ENCODE measurements at places on chromosomes 5 and 9.
A peak's percentile ranks its signal among the peaks of the same experiment; 100 is the strongest.

- no peak for DNase-seq
These were observed 182.5 kb downstream of the PSAT1 start for GRCh38 chr9:78479441-78479840.

- DNase-seq, result no peak
These were observed 190.8 kb upstream of the SEMA6A start for GRCh38 chr5:116765441-116765840.

GRCh38 chr9:127049581-127049980 is 72.9 kb downstream of the ANGPTL2 start:
- DNase-seq, result no peak

GRCh38 chr9:137968235-137968634 is 90.7 kb downstream of the CACNA1B start:
- no peak for DNase-seq

DNA sequence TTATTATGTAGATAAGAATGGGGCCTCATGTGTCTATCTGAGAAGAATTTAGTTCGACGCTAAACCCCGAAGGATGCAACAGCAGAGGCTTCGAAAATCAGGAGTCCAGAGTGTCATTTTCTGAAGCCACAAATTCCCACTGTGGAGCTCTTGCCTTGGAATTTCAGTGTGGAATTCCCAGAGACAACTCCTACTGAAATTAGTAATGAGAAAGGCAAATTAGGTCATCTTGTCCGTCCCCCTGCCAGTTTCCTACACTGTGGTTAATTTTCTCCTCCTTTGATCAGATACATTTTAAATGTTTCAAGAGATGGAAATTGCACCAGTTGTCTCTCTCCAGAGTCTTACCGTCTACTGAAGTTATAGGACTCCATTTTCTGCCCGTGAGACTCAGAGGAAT is 633.6 kb downstream of the BNC2 start:
- DNase-seq, result no peak

DNA sequence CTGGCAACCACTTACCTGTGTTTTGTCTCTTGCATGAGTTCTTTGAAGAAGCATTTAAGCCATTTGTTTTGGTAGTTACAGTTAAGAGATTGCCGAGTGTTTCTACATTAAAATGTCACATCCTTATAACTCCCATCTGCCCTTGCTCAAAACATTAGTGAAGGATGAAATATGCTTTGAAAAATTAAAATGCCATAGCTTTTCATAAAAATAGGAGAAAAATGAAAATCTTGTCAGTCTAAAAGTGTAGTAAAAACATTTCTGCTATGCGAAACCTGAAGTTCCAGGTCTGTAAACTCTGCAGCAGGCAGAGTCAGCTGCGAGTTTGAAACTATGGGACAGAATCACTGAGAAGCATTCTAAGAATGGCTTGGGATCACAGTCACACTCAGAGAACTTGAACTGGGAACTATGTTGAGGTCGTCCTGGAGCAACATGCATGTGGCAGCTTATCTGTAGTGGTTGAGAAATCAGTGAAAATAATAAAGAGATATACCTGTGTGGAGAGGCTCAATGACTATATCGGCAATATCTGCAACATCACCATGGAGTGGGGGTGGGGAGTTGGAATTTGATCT is 67.4 kb downstream of the RASGRF2 start:
- DNase-seq, result no peak

DNA sequence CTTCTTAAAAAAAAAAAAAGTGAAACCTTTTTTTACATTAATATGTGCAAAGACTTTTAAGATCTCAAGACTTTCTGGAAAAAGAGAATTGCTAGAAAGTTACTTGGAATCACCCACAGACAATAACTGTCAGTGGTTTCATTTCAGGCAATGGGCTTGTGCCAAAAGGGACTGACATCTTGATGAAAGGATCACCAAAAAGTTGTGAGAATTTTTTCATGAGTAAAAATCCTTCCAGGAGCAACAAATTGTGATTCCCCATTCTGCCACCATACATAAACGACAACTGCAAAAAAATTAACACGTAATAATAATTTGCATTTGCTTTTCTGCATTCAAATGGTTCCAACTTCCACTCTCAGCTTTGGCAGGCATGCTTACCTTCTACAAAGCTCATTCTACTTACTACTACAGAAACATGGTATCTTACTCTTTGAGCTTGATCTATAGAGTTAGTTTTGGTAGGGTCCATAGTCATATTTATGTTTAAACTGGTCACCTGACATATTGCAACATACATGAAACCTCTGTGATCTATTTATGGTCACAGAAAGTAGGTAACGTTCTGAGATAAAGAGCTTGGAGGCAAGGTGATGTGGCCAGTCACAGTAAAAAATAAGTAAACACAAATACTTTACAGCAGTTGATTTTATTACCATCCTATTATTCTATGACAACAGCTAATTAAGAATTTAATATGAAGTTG is 3.0 kb downstream of the NREP start:
- DNase-seq, result peak; percentile 17

GRCh38 chr5:68478301-68479095 is 262.9 kb downstream of the PIK3R1 start:
- DNase-seq, result no peak

DNA sequence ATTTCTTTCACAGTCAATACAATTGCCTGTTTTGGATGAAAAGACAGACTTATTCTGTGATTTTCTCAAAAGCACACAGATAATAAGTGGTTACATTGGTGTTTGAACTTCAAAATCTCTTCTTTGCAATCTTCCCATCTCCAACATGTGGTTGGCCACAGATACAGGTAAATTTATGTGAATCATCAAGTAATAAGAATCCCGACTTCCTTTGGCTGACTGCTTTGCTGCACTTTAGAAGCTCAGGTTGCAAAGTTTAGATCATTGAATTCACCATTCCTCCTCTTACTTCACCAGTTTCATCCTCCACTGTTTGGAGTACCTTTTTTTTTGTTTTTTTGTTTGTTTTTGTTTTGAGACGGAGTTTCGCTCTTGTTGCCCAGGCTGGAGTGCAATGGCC is 56.5 kb upstream of the ADRB2 start:
- no peak for DNase-seq

DNA sequence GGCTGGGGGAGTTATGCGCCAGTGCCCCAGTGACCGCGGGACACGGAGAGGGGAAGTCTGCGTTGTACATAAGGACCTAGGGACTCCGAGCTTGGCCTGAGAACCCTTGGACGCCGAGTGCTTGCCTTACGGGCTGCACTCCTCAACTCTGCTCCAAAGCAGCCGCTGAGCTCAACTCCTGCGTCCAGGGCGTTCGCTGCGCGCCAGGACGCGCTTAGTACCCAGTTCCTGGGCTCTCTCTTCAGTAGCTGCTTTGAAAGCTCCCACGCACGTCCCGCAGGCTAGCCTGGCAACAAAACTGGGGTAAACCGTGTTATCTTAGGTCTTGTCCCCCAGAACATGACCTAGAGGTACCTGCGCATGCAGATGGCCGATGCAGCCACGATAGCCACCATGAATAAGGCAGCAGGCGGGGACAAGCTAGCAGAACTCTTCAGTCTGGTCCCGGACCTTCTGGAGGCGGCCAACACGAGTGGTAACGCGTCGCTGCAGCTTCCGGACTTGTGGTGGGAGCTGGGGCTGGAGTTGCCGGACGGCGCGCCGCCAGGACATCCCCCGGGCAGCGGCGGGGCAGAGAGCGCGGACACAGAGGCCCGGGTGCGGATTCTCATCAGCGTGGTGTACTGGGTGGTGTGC is at the start of gene RXFP3:
TSS of gene RXFP3 (plus strand) at position 6 of the 636 bp plus-strand sequence. CDS start at position 361, 355 bp downstream.
- DNase-seq, result no peak

GRCh38 chr9:126945682-126946081 is 31.1 kb downstream of the RALGPS1 start:
- no peak for DNase-seq

- no peak for DNase-seq
These were observed 69.5 kb downstream of the RETREG1 start for GRCh38 chr5:16547200-16547842.

- DNase-seq, result no peak
These were observed 4.9 kb downstream of the HINT1 start for GRCh38 chr5:131160134-131160533.

- no peak for DNase-seq
These were observed 32.3 kb upstream of the CDK5RAP2 start for GRCh38 chr9:120612218-120612617.

- DNase-seq, result no peak
These were observed 2.9 kb downstream of the NR2F1-AS1 start for GRCh38 chr5:93577854-93578812.

- DNase-seq, result no peak
These were observed 1.1 kb downstream of the ALDH1A1 start for GRCh38 chr9:72951520-72952380.

DNA sequence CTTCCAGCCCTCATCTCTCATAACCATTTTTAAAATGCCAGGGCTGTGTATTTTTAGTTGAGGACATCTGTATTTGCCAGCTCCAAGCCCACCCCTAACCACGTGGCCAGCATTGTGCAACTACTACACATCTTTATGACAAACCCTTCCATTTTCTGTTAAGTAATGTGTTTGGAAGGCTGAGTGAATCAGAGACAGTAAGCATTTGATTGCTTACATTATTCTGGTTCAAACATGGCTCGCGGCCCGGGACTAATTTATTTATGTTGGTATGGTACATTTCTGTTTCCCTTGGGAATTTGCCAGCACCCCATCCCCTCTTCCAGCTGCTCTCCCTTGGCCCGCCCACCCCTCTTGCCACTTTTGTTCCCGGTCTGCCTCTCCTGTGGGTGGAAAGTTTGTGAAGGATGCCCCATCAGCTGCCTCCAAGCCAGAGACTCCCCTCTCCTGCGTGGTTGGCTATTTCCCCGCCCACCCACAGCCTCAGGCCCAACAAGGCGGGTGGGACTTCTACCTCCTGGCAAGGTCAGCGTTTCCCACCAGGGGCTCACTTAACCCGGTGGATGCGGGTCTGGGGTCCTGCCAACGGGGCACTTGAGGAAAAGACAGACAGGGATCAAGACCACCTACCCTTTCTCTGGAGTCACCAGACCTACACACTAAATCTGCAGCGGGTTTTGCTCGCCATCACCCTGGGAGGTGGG is 162.2 kb downstream of the HSD17B3 start:
- no peak for DNase-seq

GRCh38 chr5:16740811-16741392 is 124.1 kb upstream of the RETREG1 start:
- no peak for DNase-seq

- DNase-seq, result peak; percentile 60
These were observed 1.4 kb downstream of the KIF20A start for GRCh38 chr5:138180183-138180782.

GRCh38 chr9:105854783-105855724 is 160.7 kb downstream of the TMEM38B start:
- DNase-seq, result no peak

DNA sequence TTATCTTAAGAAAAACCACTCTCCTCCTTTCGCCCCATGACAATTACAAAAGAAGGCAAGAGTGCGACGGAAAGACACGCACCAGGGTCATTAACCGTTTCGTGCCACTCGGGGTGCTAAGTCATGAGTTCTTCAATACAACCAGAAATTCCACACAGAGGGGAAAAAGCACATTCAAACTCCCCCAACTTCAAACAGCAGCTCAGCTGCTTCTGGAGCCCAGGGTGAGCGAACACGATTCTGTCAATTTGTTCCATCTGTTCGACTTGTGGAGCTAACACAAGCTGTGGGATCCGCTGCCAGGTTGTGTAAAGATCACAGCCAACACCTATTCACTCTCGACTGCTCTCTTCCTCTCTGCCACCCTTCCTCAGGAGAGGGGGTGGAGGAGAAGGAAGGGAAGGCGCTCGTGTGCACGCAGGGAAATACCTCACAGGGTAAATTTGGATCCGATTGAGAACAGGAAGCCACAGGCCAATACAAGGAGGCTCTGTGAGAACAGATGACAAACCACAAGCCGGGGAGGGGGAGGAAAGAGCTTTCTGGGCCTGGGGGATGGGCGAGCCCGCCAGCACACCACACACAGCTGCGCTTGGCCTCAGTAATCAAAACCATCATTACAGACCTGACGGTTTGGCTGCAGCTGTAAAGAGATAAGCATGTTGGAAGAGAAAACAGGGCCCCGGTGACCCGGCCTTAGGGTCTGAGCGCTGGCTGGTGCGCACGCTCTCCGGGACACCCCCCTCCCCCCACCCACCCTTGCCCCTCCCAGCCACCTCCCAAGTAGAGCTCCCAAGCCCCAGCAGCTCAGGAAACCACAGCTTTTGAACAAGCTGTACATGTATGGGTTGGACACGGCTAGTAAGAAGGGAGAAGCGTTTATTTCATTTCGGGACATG is 54.3 kb downstream of the PTCH1 start:
- peak; percentile 84 for DNase-seq

GRCh38 chr5:134127376-134127861 is 12.9 kb downstream of the TCF7 start:
- DNase-seq, result no peak

GRCh38 chr5:111135946-111136345 is 43.8 kb downstream of the WDR36 start:
- DNase-seq, result no peak

DNA sequence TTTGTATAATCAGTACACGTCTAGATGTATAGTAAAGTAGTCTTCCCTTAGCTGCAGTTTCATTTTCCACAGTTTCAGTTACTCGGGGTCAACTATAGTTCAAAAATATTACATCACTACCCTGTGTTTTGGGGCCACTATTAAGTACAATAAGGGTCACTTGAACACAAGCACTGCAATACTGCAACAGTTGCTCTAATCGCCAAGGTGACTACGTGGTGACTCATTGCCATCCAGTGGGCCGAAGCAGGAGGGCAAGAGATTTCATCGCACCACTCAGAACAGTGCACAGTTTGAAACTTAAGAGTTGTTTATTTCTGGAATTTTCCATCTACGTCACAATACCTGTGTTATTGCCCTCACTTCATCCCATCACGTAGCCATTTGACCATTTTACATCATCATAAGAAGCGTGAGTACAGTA is at the start of gene ARL14EPL:
TSS of gene ARL14EPL (plus strand) at position 379 of the 424 bp plus-strand sequence. CDS start 18,994 bp downstream, outside the sequence.
- DNase-seq, result no peak

- DNase-seq, result no peak
These were observed 153.1 kb upstream of the OTULINL start for GRCh38 chr5:14428302-14429081.

GRCh38 chr9:101376111-101376848 is 8.5 kb downstream of the BAAT start:
- DNase-seq, result no peak

- DNase-seq, result no peak
These were observed 18.0 kb downstream of the OTULINL start for GRCh38 chr5:14599476-14600127.

GRCh38 chr5:142719836-142720370 is 34.0 kb upstream of the FGF1 start:
- DNase-seq, result no peak

DNA sequence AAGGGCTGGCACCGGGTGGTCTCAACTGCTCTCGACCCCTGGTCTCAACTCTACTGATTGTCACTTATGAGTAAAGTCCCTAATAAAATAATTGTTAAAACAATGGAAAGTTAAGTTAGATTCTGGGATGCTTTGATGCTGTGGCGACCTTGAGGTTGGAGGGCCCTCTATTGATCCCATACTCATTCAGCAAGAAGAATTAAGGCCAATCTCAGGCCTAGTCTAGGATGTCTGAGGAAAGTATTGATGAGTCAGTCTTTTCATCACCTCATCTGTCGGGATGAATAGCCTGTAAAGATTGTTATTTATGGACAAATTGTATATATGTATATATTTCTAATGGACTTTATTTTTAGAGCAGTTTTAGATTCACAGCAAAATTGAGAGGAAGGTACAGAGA is 50.8 kb downstream of the WDR36 start:
- no peak for DNase-seq
